AG04450 (cell line): ENCODE measurements at places on chromosomes 2 and 18.

- DNase-seq = no peak
Measured at GRCh38 chr2:216897561-216898203, 37.8 kb upstream of the TNP1 start.

DNA sequence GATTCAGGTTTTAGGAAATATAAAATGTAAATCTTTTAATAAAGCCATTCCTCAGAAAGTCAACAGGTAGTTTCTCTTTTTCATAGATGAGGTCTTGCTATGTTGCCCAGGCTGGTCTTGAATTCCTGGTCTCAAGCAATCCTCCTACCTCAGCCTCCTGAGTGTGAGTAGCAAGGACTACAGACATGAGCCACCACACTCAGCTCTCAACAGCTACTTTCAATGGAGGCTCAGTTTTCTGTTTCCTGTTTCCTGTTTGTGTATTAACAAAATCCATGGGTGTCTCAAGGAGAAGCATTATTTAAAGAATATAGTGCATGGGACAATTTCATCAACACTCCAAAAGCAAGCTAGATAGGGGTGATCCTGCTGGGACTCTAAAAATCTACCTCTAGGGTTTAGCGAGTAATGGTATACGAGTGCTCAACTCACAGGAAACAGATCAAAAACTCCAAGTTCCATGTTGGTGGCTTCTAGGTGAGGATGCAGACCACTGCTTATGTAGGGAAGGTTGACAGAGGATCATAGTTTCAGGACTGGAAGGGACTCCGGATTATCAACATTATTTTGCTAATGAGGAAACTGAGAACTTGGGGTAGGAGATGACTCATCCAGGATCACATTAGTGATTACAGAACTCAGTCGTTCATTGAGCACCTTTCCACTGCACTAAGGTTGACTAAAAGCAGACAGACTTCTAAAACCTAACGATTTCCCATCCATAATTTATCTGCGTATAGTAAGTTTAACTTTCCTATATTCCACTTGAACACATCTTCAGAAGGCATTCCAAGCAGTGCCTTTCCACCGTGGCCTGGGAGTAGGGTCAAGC is 61.7 kb upstream of the WIPF1 start:
- no peak for DNase-seq

GRCh38 chr2:33022989-33023727 is 76.4 kb downstream of the LTBP1 start:
- peak; percentile 72 for DNase-seq

DNA sequence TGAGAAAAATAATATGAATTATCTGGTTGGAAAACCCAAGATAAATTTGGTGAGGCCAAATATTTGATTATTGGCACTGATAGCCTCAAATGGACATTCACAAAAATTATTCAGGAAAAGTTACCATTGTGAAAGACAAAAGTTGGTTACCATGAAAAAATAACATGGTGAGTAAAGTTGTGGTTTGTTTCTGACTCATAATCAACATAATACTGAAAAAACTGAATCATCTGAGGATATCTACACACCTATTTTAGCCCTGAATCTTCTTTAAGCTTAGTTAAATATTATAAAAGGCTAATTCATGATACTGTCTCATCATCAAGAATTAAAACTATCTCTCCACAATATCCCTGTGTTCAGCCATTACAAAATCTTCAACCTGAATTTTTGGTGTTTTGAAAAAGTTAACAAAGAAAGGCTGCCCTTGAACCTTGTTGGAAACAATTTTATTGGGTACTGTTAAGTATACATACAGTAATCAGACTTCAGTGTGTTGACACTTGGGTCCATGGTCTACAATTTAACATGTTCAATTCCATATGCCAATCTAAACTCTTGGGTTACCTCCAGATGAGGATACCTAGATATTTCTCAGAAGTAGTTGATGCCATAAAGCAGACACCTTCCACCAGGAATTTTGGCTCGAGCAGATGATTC is 607.5 kb upstream of the SLC39A10 start:
- DNase-seq = no peak

GRCh38 chr18:78732273-78733210 is 247.1 kb upstream of the SALL3 start:
- no peak for DNase-seq

- DNase-seq = no peak
Measured at GRCh38 chr2:176692533-176692932, 423.3 kb downstream of the MTX2 start.

- no peak for DNase-seq
Measured at GRCh38 chr2:11410101-11410500, 55.9 kb downstream of the E2F6 start.

DNA sequence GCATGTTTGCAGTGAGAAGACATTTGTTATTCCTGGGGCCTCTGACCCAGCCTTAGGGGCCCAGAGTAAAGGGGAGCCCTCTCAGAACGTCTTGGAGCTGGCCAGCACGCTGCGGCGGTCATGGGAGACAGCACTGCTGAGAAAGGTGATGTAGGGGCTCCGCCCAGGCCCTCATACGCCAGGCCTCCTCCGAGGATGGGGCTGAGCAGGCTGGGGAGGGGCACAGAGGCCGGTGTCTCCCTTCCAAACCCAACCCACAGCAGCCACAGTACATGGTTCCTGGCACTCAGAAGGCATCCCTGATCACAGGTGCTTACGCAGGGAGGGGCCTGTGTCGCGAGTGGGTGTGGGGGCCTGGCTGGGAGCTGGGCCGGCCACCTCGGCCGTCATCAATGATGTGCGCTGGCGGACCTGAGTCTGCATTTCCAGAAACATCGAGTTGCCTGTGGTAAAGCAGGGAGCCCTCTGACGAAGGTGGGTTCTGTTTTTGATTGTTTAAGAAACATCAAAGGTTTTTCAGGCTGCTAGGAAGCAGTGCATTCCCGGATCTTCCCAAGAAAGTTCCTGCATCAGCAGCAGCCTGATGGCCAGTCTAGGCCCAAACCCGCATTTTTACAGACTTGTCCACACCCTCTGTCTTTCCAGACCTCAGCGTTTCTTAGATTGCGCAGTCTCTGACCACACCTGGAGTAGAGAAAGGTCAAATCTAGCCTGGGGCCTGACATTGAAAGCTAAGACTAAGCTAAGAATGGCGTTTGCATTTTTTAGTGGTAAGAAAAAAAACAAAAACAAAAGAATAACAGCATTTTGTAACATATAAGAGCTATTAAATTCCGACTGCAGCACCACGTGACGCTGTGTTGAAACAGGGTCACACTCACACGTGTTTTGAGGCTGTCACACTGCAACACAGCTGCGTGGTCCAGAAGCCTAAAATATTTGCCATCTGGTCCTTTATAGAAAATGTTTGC is 51.2 kb upstream of the PXDN start:
- DNase-seq = no peak

- no peak for DNase-seq
Measured at GRCh38 chr2:85251070-85251616, 76.6 kb downstream of the TGOLN2 start.

DNA sequence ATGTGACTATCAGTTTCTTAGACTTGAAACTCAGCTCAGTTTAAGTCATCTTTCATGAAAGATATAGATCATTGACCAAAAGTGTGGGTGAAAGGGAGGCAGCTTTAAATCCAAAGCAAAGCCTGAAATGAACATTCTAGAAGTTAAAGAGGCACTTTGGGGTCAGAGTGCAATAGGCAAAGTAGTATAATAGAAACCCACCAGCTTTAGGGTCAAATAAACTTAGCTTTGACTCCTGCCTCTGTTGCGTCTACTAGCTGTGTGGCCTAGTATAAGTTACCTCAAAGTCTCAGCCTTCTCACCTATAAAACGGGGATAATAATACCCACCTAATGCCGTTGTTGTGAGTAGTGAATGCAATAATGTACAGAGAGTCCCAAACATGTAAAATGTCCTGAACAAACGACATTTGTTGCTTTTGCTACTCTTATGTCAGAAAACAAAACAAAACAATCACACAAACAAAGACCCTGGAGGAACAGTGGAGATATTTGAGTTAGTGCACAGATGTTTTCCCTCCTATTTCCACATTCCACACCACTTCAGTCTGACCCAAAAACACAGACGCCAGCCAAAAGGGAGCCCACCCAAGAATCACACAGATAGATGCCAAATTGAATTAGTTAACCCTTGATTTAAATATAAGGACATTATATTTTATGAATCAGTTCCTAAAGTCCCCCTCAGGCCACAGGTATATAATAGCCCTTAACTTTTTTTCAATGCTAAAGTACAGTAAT is 657.0 kb downstream of the ARHGAP15 start:
- DNase-seq = no peak

DNA sequence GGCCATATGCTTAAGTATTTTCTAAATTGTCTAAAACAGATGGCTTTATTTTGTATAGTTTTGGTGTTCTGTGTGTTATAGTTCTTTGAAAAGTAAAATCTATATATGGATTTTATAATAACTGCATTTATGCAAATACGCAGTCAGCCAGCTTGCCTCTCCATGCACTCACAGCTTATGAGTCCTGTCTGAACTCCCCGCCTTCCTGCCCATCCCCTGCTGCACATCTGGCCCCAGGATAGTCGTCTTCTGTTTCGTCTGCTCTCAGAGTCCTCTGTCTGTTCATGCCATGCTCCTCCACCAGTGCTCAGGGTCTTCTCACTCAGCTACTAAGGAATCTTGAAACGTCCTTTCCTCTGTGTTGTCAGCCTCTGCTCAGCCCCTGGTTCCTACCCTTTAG is 28.2 kb upstream of the ANKRD62 start:
- DNase-seq = no peak

GRCh38 chr2:101962309-101962708 is 29.5 kb upstream of the IL1R2 start:
- DNase-seq = no peak

DNA sequence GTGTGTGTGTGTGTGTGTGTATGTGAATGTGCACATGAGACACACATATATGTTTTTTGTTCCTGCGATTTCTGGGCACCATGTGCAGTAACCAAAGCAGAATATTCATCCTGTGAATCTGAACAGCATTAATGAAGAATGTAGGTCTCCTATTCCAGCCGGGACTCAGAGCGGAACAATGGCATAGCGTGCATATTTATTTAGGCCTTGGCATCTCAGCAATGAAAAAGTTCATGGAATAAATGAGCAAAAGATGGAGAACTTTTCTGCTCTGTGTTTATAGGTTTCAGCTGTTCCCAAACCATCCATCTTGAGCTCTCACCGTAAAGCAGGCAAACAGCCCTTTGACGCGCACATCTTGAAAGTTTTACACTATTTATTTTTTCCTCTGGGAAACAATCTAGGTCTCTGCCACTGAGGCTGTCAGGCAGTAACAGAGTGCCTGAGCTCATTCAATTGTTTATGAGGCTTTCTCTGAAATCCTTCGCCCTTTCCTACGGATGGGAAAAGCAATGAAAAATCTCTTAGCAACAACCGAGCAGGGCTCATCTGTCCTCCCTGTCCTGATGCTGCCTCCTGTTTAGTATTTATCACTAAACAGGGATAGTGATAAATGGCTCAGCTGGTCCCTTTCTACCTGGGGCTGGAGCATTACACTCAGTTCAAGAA is 146.2 kb upstream of the MSH6 start:
- no peak for DNase-seq

- no peak for DNase-seq
Measured at GRCh38 chr2:96163768-96164429, 18.7 kb upstream of the DUSP2 start.

- no peak for DNase-seq
Measured at GRCh38 chr2:86097114-86097896, 8.4 kb downstream of the POLR1A start.

DNA sequence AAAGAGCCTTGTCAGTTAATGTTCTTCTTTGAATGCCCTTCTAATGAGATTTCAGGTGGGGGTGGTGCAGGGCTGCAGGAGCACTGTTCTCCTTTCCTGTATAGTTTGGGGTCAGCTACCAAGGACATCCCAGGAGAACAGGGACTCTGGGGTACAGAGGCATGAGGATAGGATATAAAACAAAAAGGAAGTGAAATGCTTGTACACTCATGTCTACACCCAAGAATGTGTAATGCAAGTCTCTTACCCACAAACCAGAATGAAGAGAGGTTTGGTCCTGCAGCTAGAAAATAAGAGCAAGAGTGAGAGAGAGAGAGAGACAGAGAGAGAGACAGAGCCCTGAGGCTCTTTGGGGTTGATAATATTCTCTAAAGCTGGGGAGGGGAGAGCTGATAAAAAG is 151.8 kb upstream of the KCTD1 start:
- DNase-seq = no peak

DNA sequence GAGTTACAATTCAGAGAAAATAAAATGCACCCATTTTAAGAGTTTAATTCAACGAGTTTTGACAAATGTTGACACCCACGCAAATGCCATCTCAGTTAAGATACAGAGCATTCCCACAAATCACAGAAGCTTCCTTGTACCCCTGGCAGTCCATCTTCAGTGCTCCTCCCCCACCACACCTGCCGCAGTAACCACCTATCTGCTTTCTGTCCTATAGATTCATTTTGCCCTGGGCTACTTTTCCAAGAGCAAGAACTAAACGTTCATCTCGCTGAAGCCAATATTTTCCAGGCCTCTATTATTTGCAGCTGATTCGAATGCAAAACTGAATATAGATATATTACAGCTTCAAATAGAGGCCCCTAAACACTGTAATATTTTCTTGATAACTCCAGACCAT is 13.4 kb upstream of the HPCAL1 start:
- DNase-seq = no peak

DNA sequence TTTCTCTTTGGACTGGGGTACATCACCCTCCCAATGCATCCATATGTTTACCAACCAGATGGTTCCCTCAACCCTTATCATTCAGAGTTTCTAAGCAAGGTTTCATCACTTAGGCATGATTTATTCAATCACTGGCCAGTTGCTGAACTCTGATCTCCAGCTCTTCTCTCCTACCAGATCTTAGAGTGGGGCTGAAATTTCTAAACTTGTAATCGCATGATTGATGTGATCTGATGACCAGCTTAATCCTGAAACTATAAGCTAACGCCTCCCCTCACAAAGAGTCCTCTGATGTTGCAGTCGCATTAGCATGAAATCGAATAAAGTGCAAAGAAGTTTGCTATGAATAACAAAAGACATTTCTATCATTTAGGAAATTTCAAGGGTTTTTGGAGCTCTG is 1082.0 kb downstream of the DPP10 start:
- DNase-seq = no peak

- no peak for DNase-seq
Measured at GRCh38 chr2:77155511-77155910, 366.7 kb downstream of the LRRTM4 start.

GRCh38 chr2:64326578-64327050 is 127.3 kb upstream of the LGALSL start:
- no peak for DNase-seq

DNA sequence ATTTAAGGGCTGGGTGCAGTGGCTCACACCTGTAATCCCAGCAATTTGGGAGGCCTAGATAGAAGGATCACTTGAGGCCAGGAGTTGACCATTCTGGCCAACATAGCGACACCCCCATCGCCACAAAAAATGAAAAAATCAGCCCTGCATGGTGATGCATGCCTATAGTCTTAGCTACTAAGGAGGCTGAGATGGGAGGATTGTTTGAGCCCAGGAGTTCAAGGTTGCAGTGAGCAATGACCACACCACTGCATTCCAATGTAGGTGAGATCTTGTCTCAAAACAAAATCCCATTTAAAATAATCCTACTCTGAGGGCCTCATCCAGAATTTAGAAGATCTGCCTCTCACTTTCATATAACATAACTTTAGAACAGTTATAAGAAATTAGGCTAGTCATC is 2.7 kb upstream of the SERTAD2 start:
- no peak for DNase-seq
